ENCODE measurements at places on chromosomes 16 and 17.

DNA sequence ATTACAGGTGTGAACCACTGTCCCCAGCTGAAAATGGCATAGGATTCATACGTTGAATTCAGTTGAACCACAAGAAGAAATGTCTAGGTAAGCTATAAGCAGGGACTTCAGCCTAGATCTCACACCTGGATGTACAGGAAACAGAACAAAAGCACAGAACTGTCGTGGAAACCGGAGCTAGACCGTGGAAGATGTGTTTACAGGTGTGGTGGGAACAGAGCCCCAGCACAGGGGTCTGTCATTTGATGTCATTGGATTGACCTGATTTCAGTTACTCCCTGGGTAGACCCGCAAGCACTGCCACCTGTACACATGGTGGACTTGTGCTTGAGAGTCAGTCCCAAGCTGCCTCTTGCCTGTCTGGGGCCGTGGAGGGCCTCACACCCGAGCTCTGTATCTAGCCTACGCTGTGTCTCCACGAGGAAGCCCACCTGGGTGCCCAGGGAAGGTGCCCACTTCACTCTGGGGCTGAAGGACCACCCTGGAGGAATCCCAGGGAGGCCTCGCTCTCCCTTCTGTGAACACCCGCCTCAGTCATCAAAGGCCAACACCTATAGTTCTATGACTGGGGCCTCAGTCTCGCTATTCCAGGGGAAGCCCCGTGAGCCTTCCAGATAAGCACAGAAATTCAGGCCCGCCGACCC lies 32.2 kb upstream of the MLKL start:
- no peak for DNase-seq

DNA sequence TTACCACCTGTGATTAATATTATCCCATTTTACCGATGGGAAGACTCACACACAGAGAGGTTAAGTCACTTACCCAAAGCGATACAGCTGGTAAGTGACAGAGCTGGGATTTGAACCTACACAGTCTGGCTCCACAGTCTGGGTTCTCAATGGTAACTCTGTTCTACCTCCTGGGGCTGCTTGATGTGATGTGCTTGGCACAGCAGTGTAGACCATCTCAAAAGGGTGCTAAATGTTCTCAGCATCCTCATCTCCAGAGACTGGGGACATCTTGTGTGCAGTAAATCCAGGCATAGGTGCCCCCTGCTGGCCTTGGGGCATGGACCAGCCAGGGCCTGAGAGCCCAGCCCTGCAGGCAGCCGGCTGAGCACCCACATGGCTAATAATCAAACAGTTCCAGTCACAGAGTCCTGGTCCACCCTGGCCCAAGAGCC lies 15.4 kb upstream of the KATNB1 start:
- no peak for DNase-seq

- DNase-seq: no peak
These were observed 14.2 kb downstream of the CDH16 start for GRCh38 chr16:66904428-66904845.

- no peak for DNase-seq
These were observed 105.9 kb downstream of the IRX3 start for GRCh38 chr16:54180421-54181359.

GRCh38 chr17:36459601-36460000 lies 26.9 kb upstream of the ZNHIT3 start:
- no peak for DNase-seq
